Smooth muscle cell of the pulmonary artery (primary cell): ENCODE measurements at places on chromosomes 6 and 20. TPM values are rescaled to one million over a fixed set of nuclear protein-coding genes. Genes with fewer than 3 reads are reported as not detected.

Gene TAP2
- 19.5 and 33.5 TPM in 2 replicates for total RNA-seq

Gene REM1
- total RNA-seq = 0.07 and 4.0 TPM in 2 replicates

Gene ASIP
- not detected in 2 replicates for total RNA-seq

Gene SOBP
- 2.3 and 14.6 TPM in 2 replicates for total RNA-seq

Gene BTN1A1
- not detected in 2 replicates for total RNA-seq
